ENCODE measurements at places on chromosomes 1 and 21. TPM values are rescaled to one million over a fixed set of nuclear protein-coding genes. Genes with fewer than 3 reads are reported as not detected.

The ZNF697 gene
- 1.3 TPM for polyA plus RNA-seq

The TIAM1 gene
- 0.45 TPM for polyA plus RNA-seq

GRCh38 chr1:230368363-230368762, 57.8 kb downstream of the PGBD5 start:
- DNase-seq, result no peak

GRCh38 chr1:72606216-72606810, 324.0 kb upstream of the NEGR1 start:
- DNase-seq, result no peak

GRCh38 chr1:221098471-221099405, 219.5 kb downstream of the HLX start:
- no peak for DNase-seq
